Naive B cell (primary cell): ENCODE measurements at places on chromosomes 16 and 17.

DNA sequence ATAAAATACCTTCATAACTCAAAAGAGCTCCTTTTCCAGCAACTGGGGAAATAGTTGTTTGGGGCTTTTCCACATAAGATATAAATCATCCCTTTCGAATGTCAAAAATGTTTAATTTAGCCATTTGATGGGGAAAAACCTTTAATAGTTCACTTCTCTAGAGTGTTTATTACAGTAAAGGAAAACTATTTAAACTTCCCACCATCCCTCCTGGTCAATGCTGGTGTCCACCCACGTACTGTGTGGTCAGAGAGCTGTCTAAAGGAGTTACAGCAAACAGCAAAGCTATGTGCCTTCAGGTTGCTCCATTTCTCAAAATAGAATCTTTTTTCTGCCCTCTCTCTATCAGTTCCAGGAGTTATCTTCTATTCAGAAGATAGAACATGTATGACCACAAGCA lies 33.5 kb downstream of the KANSL1 start:
- peaks cover 77% of the 10 kb centered on the region for H3K4me1 ChIP-seq
- H3K36me3 ChIP-seq: no peaks in the 10 kb centered on the region
- no peak for DNase-seq
- H3K4me3 ChIP-seq: no peak overlapping the region
- H3K27ac ChIP-seq: peak overlapping the region; percentile 27

GRCh38 chr17:3590768-3591167 lies 18.4 kb downstream of the TRPV1 start:
- H3K27ac ChIP-seq: no peak overlapping the region
- no peaks in the 10 kb centered on the region for H3K27me3 ChIP-seq
- peaks cover 15% of the 10 kb centered on the region for H3K36me3 ChIP-seq
- H3K4me3 ChIP-seq: no peak overlapping the region
- DNase-seq: no peak

DNA sequence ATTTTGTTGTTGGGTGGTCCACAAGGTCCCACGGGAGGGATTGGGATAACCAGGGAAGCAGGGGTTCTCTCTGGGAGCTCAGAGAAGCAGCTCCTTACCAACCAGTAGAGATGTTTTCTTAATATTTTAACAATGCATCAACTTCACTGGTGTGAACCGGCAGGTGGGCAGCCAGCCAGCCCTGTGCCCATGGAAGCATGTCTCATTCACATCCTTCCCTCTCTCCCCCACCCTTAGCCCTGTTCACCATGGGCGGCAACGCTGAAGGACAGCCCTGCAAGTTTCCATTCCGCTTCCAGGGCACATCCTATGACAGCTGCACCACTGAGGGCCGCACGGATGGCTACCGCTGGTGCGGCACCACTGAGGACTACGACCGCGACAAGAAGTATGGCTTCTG lies 9.3 kb downstream of the MMP2 start:
- H3K4me1 ChIP-seq: no peaks in the 10 kb centered on the region
- no peaks in the 10 kb centered on the region for H3K36me3 ChIP-seq
- peaks cover 16% of the 10 kb centered on the region for H3K27me3 ChIP-seq
- no peak for DNase-seq

DNA sequence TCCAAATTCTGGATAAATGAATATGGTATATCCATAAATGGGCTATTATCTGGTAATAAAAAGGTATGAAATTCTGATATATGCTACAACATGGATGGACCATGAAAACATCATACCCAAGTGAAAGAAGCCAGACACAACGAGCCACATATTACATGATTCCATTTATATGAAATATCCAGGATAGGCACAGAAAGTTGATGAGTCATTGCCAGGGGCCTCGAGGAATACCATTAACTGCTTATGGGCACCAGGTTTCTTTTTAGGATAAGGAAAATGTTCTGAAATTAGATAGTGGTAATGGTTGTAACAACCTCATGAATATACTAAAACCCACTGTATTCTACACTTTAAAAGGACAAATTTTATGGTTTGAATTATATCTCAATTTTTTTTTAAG lies 123.2 kb downstream of the PITPNC1 start:
- H3K27ac ChIP-seq: no peak overlapping the region
- DNase-seq: no peak
- peaks cover 2% of the 10 kb centered on the region for H3K4me1 ChIP-seq
- H3K4me3 ChIP-seq: no peak overlapping the region
- no peaks in the 10 kb centered on the region for H3K36me3 ChIP-seq

GRCh38 chr16:56860226-56861020 lies 4.6 kb upstream of the SLC12A3 start:
- no peaks in the 10 kb centered on the region for H3K36me3 ChIP-seq
- DNase-seq: peak; percentile 68
- peak overlapping the region; percentile 93 for H3K27ac ChIP-seq
- no peaks in the 10 kb centered on the region for H3K27me3 ChIP-seq
- H3K4me3 ChIP-seq: peak overlapping the region; percentile 78
- H3K4me1 ChIP-seq: peaks cover 30% of the 10 kb centered on the region
